ENCODE measurements at places on chromosomes 5 and 9.

GRCh38 chr9:79970146-79970425 lies 398.3 kb downstream of the TLE4 start:
- no peak for DNase-seq

DNA sequence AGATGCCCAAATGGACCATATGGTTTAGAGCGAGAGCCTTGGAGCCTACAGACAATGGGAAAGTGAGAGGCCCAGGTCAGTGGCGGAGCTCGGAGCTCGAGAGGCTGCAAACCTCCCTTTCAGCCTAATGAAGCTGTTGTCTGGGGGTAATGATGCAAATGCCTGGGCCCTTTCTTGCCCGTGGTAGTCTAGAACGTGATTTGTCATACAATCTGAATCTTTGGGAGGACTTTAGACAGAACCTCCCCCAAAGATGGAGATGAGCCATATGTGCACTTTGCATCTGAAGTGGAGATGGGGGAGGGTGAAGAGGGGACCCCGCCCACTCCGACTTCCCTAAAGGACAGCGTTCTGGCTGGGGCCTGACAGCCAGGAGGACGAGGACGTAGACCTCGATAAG lies 10.3 kb upstream of the NEUROG1 start:
- no peak for DNase-seq

DNA sequence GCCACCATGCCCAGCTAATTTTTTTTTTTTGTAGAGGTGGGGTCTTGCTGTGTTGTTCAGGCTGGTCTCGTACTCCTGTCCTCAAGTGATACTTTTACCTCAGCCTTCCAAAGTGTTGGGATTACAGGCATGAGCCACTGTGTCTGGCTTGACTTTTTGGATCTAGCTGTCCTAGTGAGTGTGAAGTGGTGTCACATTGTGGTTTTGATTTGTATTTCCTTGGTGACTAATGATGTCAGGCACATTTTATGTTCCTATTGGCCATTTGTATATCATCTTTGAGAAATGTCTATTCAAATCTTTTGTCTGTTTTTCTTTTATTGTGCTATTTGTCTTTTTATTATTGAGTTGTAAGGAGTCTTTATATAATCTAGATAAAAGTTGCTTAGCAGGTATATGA lies 53.5 kb upstream of the MCCC2 start:
- no peak for DNase-seq

DNA sequence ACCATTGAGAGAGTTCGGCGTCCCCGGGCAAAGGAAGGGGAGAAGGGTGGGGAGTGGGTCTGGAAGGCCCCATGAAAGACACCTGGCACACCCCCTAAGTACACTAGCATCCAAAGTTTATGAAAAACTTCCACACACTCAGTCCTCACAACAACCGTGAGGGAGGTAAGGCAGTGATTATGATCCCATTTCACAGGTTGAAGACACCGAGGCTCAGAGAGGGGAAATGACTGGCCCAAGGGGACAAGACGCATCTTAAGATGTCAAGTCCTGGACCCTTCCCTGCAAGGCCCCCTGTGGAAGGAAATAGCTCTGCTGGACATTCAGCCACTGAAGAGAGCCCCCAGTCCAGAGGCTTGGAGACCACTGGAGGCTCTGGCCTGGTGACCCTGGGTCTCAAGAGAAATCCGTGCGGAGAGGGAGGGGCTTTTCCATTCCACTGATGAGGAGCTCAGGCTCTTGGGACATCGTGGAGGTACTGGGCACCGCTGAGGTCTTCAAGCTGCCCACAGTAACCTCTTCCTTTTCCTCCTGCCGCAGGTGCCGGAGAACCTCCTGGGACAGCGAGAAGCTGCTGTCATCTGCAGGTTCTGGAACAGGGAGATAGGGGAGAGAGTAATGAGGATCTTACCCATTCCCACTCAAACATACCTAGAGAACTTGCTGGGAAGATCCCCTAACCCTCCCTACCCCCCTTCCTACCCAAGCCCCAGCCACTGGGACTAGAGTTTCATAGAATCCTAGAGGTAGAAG lies 5.2 kb downstream of the SMIM33 start:
- DNase-seq = no peak

DNA sequence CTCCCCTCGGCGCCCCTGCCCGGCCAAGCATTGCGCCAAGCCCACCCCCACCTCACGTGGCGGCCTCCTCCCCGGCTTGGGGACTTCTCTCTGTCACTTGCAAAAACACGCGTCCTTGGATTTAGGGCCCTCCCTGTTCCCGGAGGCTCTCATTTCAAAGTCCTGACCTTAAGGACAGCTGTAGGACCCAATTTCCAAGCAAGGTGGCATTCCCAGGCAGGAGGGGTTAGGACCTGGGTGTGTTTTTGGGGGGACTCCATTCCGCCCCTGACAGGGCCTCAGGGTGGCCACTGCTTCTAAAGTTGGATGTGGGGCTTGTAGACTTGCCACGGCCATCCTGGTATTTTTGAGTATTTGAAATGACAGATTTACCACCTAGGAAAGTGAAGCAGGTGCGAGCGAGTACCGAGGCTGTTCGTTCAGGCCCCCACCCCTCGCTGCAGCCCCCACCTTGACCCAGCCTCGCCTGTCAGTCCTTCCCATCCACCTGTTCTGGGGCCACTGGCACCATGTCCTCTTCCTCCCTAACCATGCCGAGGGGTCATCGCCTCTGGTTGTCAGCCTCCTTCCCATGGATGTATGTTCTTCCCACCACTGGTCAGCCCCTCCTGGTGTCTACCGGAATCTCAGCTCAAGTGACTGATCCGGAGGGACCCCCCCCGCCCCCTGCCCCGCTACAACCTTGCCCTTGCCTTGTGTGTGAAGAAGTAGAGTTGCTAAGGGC lies 52.4 kb downstream of the MRPL36 start:
- DNase-seq = no peak

GRCh38 chr9:93091453-93092081 lies 4.5 kb upstream of the CARD19 start:
- peak; percentile 50 for DNase-seq

DNA sequence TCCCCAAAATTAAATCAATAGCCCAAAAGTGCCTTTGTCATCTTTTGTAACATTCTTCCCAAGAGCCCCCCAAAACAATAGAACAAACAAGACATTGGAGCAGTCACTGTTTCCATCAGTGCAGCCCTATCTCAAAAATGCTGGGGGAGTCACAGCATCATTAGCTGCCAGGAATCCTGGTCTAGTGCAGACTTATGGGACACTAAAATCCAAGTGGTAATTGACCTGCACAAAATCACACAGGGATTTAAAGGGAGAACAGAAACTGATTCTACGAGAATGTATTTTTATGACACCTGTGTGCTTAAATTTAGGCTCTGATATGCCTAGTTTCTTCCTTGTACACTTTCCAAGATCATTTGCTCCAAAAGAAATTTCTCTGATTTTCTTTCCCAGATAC lies 172.9 kb downstream of the GLIS3 start:
- no peak for DNase-seq

DNA sequence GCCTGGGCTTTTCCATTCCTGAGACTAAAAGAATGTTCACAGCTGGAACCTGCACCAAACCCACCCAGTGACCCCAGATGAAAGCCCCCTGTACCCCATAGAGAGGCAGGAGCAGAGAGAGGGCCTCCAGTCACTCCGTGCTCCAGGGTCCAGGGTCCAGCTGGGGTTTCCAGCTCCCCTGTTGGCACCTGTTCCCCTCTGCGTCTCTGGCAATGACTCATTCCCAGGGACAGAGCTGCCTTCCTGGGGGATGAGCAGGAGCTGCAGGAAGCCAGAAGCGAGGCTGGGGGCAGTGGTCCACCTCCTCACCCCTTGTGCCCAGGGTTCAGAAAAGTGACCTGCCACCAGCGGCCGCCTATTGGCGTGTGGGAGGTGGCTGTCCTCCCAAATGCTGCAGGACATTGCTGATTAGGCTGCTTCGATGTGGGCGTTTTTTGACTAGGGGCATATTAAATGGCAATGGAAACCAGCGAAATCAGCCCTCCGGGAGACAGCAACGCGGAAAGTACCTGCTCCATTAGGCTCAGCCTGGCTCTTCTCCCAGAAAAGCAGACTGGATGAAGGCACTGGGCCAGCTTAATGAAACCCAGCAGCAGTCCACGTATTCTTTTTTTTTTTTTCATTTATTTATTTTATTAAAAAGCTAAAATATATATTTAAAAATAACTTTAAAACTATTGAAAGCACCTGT lies 97.4 kb downstream of the DAP start:
- no peak for DNase-seq

- DNase-seq = no peak
Measured at GRCh38 chr9:95181226-95181818, 136.2 kb downstream of the FANCC start.

DNA sequence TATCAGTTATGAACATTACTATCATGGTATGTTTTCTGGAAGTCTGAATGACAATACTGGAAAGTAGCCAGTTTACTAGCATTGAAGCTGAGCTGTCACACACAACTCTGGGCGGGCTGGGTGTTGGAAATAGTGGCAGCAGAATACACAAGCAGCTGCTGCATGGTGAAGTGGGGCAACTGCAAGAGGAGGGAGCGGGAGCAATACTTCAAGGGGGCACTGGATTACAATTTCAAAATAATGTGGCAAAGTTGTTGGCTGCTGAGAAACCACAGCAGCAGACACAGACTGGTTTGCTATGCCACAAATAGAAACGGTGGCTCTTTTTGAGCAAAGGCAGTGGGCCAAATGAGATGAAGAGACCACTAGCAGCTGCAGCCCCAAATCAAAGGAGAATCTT lies 350.2 kb downstream of the KIAA0825 start:
- DNase-seq = no peak

- no peak for DNase-seq
Measured at GRCh38 chr9:130341839-130342713, 76.5 kb downstream of the HMCN2 start.

GRCh38 chr5:132389585-132390286 lies 20.2 kb downstream of the SLC22A5 start:
- no peak for DNase-seq

GRCh38 chr5:96197347-96197746 lies 235.7 kb upstream of the ELL2 start:
- DNase-seq = no peak

- no peak for DNase-seq
Measured at GRCh38 chr5:174750711-174751110, 26.3 kb downstream of the MSX2 start.

GRCh38 chr9:76463211-76463610 lies 4.2 kb downstream of the GCNT1 start:
- DNase-seq = no peak

- DNase-seq = no peak
Measured at GRCh38 chr5:14753947-14754346, 89.4 kb downstream of the OTULIN start.

DNA sequence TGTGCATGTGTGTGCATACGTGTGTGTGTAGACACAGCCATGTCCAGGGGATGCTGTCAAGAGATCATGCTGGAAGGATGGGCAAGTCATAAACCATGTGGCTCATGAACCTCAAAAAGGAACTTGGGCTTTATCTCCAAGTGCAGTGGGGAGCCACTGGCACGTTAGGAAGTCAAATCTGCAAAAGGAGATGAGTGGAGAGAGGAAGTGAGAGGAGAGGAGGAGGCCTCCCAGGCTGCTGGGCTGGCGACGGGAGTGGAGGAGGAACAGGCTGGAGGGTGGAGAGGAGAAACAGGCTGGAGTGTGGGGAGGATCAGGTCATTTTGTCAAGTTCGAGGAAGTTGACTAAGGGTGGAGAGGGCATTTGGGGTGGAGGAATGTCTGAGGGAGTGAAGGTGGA lies 29.2 kb upstream of the TIFAB start:
- DNase-seq = no peak

DNA sequence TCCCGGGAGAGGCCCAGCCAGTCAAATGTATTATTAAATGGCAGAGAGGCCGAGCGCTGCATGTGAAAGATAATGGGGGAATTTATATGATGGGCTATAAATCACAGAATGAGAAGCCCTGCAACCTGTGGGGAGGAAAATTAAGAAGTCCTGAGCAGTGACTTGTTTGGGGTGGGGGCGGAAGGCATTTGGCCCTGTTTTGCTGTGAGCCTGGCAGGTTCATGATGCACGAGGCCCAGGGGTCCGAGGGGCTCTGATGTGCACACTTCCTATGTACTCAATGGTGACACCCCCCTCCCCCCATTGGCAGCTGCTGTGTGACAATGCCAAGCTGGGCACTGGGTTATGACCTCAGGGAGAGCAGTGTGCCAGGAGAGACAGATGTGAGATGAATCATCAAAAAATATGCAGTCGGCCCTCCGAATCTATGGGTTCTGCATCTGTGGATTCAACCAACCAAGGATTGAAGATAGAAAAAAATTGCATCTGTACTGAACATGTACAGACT lies 13.7 kb upstream of the DAB2IP start:
- no peak for DNase-seq

DNA sequence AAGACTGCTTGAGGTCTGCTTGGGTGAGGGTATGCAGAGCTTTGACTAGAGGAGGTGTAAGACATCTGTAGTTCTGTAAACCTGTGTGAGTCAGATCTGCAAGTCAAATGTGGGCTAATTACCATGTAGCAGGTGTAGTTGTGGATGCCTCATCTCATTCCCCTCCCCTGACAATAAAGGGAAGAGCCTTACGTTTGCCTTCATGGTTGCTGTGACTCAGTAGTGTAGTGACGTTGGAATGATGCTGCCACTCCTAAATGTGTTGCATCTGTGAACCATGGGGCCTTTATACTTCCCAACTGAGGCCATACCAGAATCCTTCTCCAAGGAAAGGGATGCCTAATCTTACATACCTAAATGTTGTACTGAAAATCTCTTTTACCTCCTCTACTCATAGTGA lies 26.0 kb downstream of the PRDM6 start:
- no peak for DNase-seq

DNA sequence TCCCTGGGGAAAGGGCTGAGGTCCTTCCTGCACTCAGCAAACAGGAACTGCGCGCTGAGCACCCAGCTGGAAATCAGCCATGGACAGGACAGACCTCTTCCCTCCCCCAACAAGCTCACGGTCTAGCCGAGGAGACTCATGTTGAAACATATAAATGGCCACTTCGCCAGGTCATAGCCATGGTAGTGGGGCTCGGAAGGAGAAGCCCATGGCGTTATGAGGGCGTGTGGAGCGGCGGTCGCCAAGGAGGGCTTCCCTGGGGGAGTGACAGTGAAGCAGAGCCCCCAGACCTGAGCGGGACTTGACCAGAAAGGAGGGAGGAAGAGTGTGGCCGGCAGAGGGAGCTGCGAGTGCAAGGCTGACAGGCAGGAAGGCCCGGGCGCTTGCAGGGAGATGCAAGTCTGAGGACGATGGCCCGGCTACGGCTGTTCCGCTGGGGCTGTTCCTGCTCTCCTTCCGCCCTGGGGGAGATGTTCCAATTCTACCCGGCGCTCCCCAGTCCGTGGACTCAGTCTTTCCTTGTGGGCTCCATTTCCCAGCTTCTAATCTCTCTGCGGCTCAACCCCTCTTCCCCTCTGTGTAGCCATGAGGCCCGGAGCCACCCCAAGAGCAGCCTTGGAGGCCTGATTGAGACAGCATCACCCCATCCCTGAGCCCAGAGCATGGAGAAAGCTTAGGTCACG lies 43.9 kb upstream of the PRRC2B start:
- peak; percentile 89 for DNase-seq
